ENCODE measurements at places on chromosomes 11 and 22. TPM values are rescaled to one million over a fixed set of nuclear protein-coding genes. Genes with fewer than 3 reads are reported as not detected.

- DNase-seq = no peak
Measured at GRCh38 chr11:68709062-68709461, 24.7 kb downstream of the GAL start.

DNA sequence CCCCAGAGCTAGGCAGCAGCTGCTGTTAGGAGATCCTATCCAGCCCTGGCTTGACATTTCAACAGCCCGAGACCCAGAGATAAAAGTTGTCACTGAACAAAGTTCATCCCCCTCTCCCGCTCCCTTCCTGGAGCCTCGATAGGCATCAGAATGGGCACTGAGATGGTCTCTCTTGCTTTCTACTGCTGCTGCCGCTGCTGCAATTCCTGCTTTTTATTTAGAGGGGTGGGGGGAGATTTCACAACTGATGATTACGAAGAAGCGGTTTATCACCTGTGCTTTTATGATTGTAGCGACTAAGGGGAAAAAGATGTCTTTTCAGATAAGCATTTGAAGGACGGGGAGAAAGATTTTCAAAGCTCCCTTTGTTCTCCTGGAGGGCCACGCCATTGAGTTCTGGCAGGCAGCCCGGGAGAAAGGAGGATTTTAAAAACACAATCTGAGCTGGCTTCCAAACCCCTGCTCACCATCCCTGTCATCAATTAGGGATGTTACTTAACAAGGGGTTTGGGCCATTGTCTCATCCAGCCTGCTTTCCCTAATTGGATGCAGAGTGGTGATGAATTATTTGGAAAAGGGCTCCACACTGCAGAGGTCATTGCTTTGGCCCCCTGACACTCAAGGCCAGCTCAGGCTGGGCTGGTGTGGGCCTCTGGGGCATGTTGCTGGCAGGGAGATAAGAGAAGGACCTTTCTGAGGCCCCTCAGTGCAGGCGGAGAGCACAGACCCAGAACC is 344.7 kb downstream of the BUD13 start:
- DNase-seq = no peak

GRCh38 chr11:120952461-120953434 is 71.2 kb upstream of the TBCEL start:
- DNase-seq = peak; percentile 77

The GDPD4 gene
- total RNA-seq = not detected

The ZNF215 gene
- total RNA-seq = 0.22 TPM

The OR52E8 gene
- not detected for total RNA-seq
